Activated CD4-positive, alpha-beta T cell treated with anti-CD3 and anti-CD28 coated beads, Interleukin-2, amount 10 ng/mL, durations not matched to agents 7 days and 5 days (primary cell): ENCODE measurements at places on chromosomes 16 and 17. TPM values are rescaled to one million over a fixed set of nuclear protein-coding genes. Genes with fewer than 3 reads are reported as not detected.

The HLF gene
- total RNA-seq, result 0.65 TPM

The KRT222 gene
- not detected for total RNA-seq

The TMEM100 gene
- total RNA-seq, result not detected

The KRT33B gene
- not detected for total RNA-seq

The CTRB1 gene
- not detected for total RNA-seq

The DPEP3 gene
- total RNA-seq, result 0.10 TPM

The TNRC6A gene
- total RNA-seq, result 47.4 TPM

The OMG gene
- total RNA-seq, result 0.44 TPM

The MYH13 gene
- total RNA-seq, result not detected

The ACSM3 gene
- 4.8 TPM for total RNA-seq

The RDM1 gene
- total RNA-seq, result 7.9 TPM

The CALB2 gene
- not detected for total RNA-seq

The GLTPD2 gene
- not detected for total RNA-seq

The FZD2 gene
- 0.15 TPM for total RNA-seq

GRCh38 chr16:64352246-64352645 lies 769.6 kb downstream of the CDH11 start:
- DNase-seq, result no peak

DNA sequence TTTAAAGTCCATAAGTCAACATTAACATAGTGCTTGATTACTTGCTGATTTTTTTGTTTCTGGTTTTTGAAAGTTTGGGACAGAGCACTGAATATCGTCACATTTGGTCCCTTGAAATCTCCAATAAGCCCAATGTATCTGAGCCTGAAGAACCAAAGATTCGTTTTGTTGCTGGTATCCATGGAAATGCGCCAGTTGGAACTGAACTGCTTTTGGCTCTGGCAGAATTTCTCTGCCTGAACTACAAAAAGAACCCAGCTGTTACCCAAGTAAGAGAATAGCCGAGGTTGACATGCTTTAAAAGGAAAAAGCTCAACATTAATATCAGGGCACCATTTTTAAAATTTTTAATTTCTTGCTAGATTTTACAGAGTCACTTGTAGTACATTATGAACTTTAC lies 27.7 kb upstream of the GOSR1 start:
- DNase-seq, result no peak

DNA sequence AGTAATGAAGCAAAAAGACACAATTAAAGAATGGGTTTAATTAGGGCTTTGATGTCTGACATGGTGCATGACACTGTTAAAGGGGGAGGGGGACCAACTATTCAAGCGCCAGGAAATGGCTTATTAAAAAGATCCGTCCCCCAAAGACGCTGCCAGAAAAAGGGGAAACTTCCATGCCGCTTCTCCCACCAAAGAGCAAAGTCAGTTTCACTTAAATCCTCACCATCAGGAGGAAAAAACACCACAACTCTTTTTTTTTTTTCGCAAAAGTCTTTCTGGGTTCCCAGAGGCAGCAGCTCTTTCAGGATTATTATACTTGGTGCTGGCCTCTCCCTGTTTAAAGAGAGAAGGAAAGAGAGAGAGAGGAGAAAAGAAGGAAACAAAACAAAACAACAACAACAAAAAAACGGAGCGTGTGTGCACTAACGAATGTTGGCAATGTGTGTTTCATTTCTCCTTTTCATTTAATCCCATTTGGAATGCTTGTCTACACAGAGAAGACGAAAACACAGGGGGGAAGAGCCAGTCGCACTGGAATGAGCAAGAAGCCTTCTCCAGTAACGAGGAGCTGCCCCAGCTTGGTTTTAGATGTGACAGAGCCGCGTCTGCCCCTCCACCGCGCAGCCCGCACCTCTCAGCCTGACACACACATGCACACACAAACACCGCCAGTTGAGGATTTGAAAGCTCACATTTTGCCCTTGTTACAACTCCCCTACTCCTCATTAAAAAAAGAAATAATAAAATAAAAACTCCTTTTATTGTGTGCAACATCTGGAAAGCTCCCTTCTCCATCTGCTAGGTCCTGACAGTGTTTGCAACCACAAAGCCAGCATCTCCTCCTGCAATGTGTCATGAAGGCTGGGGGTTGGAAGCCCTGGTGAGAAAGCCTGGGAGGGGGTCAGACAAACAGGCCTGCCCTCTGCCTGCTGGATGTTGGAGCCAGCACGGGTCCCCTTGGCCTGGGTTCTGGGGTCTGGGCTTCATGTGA lies 32.7 kb upstream of the AXIN2 start:
- DNase-seq, result no peak

GRCh38 chr16:560701-561412 lies 663 bp downstream of the PRR35 start:
- DNase-seq, result no peak

DNA sequence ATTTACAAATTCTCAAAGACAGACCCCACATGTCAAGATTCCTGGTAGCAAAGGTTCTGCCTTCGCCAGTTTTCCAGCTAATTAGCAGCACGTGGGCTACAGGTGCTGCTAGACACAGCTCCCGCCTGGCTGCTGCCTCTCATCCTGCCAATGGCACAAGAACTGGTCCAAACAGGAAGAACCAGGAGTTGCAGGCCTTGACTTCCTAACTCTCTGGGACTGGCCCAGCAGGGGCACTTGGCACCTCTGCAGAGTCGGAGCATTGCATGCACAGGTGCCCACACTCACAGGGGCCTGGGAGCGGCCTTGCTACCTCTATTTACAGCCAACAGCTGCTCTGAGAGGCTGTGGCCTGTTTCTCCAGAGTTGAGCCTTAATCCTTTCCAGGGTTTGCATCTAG lies 39.6 kb downstream of the TK2 start:
- DNase-seq, result no peak

- no peak for DNase-seq
Observed at GRCh38 chr17:1042486-1042885, 45.6 kb downstream of the TIMM22 start.

GRCh38 chr17:80833952-80834892 lies 157.4 kb upstream of the CHMP6 start:
- no peak for DNase-seq

DNA sequence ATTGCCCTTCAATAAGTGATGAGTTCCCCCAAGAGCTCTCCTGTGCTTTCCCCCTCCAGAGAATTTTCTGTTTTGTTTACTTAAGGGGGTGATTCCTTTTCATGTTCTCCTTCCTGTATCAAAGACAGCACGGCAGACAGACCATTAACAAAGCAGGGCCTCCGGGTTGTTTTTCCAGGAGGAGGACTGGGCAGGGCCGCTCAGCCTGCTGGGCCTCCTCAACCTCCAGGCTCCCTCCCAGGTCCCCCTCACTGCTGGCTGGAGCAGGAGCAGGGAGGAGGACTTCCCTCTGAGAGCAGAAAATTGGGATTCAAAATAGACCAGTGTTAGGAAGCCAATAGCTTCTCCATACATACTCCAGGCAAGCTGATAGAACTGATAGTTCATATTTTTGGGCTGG lies 20.4 kb downstream of the SDK2 start:
- no peak for DNase-seq

- DNase-seq, result no peak
Observed at GRCh38 chr17:59161477-59161876, 5.9 kb downstream of the PRR11 start.

DNA sequence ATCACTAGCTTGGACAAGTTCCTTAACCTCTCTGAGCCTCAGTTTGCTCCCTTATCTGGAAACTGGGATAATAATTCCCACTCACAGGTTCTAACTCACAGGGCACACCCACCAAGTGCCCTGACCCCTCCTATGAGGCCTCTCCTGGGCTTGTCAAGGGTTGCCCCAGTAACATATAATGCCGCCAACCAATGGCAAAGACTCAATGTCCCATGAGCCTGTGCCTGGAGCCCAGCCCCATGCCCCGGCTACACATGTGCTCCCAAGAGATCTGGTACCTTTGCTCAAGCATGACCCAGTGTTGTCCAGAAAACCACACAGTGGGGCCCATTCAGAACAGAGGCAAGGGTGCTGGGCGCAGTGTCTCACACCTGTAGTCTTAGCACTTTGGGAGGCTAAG lies 8.5 kb upstream of the FBXL19 start:
- no peak for DNase-seq

DNA sequence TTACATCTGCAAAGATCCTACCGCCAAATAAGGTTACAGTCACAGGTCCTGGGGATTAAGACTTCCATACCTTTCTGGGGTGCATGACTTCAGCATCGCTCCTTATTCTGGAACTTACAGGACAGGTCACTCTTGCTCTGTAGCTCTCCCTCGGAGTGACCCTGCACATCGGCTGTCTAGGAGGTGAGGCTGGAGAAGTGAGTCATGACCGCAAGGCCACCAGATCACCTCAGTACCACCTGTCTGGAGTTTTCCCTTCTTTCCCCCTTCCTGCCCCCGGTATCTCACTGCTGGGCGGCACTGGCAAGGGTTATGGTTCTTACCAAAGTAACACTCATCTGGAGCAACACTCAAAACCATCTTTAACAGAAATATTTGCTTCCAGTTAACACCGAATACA lies 374.8 kb downstream of the SLC39A11 start:
- no peak for DNase-seq

DNA sequence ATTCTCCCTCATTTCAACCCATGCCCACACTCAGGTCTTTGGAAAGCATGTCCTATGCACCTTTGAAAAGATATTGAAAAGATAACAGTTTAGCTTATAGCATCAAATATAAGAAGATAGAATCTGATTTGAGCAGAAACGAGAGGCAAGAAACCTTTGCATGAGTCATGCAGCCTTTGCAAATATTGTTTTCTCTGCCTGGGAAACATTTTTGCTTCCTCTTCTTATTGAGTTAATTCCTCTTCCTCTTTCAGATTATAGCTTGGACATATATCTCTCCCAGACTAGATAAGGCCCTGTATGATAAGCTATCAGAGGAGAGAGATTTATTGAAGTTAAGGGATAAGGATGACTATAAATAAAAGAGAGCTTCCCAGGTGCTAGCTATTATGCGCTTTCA lies 46.1 kb upstream of the KCNJ2 start:
- no peak for DNase-seq

DNA sequence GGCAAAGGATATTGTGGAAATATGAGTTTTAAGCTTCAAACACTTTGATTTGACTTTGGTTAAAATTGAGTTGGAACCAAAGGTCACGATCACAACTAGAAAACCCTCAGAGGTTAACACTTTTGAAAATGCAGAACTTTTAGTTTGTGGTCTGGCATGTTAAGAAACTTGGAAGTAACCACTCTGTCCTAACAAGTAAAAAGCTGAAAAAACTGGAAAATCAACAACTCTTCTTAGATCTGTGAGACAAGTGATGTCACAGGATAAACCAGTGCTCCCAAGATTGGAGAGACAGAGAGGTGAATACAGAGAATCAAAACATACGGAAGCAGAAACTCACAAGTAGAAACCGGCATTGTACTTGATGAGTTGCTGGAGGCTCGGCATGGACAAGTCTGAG lies 17.4 kb downstream of the MFSD6L start:
- DNase-seq, result no peak

- no peak for DNase-seq
Observed at GRCh38 chr16:86018487-86018886, 119.5 kb downstream of the IRF8 start.

GRCh38 chr17:47700471-47701449 lies 6.8 kb downstream of the TBKBP1 start:
- DNase-seq, result no peak
